Osteocyte (in vitro differentiated cells): ENCODE measurements at places on chromosomes 11 and 22. TPM values are rescaled to one million over a fixed set of nuclear protein-coding genes. Genes with fewer than 3 reads are reported as not detected.

NRIP3 gene
- 0.97 and 1.1 TPM in 2 replicates for total RNA-seq

- DNase-seq = no peak
These were observed 131.7 kb downstream of the CEP164 start for GRCh38 chr11:117459123-117459978.

GRCh38 chr22:19086417-19086816 is 35.8 kb downstream of the DGCR2 start:
- DNase-seq = no peak

GRCh38 chr22:29004647-29005371 is 56.8 kb downstream of the C22orf31 start:
- DNase-seq = no peak
